ENCODE measurements at places on chromosomes 7 and 10.

- no peak for DNase-seq
Measured at GRCh38 chr7:147670759-147671158, 919.8 kb upstream of the C7orf33 start.

GRCh38 chr7:135189961-135190360 is 19.5 kb upstream of the CYREN start:
- no peak for DNase-seq

DNA sequence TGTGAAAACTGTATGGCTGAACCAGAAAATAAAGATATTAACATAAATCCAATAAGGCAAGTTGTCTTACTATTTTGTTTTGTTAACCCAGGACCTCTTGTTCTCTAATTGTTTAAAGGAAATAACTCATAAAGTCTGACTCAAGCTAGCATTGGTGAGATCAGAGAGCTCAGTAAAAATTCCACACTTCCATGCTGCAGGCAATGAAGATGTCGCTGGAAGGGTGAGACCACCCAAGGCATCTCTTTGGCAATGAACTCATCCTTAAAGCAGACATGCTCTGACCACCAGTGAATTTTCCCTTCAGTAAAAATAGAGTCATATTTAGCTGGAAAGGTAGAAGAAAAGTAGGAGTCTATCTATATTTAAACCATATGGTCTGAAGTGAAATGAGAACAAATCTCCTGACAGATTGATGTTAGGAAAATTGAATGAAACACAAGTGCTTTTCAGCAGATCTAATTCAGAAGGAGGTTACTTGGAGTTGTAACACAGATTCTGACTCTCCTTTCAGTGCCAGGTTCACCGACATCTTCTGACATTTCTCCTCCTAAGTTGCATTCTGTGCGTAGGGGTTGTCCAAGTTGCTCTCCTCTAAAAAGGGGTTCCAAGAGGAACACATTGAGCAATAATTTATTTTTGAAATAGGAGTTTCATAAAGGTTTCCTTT is 32.8 kb upstream of the VIPR2 start:
- DNase-seq: no peak

DNA sequence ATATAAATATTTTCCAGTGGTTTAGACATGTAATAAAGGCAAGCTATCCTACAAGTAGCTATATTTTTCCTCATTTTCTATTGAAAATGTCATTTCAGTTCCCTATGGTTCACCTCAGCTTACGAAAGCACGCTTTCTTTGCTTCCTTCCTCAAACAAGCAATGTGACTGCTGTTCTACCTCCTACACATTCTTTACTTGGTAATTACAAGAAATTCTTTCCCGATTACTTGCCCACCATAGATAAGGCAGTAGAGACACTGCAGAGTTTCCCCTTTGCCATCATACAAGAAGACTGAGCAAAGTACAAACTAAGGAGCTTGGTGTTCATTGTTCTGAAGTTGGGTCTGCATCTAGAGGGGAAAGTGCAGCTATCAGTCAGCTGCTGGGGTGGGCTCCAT is 249.4 kb downstream of the CRPPA start:
- no peak for DNase-seq

DNA sequence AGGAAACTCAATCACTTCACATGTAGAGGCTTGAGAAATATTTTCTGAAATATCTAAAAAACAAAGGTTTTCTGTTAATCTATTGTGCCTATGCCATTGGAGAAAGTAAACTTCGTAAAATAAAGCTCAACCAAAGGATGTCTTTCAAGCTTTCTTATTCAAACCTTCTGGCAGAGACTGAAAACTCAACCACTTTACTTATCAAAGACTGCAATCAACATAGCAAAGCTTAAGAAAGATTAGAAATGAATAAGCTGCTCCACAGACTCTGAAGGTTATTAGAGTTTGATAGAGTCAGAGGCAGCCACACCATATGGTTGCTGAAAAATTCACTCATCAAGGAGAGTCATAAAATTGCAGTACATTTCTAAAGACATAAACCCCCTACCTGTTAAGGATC is 245.8 kb upstream of the MEOX2 start:
- DNase-seq: no peak

- DNase-seq: no peak
Measured at GRCh38 chr10:67852761-67853160, 14.8 kb upstream of the DNAJC12 start.

DNA sequence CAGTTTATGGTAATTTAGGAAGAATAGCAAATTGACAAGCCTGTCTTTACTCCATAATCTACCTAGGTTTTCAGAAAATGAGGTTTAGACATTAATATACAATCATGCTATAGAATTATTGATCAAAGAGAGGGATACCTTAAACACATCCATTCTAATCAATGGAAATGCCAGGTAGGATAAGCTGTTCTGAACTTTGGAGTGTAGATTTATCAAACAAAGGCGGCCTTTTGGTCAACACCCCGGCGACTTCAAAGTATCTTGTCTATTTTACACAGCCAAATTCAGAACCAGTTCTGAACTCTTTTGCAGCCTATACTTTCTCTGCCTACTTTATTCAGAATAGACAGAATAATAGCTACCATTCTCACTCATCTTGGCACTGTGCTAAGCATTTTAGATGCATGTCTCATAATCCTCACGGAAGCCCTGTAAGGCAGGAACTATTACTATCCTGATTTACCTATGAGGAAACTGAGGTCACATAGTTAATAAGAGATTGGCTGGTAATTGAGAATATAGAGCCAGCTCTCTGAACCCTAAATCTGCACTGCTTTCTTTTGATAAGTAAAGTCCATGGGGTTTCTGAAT is 641.9 kb upstream of the LRRTM3 start:
- DNase-seq: no peak

- no peak for DNase-seq
Measured at GRCh38 chr10:13053794-13054462, 46.0 kb upstream of the OPTN start.

GRCh38 chr7:70529914-70530585 is 601.9 kb upstream of the GALNT17 start:
- DNase-seq: no peak

GRCh38 chr10:86661161-86662025 is 6.9 kb upstream of the LDB3 start:
- no peak for DNase-seq

DNA sequence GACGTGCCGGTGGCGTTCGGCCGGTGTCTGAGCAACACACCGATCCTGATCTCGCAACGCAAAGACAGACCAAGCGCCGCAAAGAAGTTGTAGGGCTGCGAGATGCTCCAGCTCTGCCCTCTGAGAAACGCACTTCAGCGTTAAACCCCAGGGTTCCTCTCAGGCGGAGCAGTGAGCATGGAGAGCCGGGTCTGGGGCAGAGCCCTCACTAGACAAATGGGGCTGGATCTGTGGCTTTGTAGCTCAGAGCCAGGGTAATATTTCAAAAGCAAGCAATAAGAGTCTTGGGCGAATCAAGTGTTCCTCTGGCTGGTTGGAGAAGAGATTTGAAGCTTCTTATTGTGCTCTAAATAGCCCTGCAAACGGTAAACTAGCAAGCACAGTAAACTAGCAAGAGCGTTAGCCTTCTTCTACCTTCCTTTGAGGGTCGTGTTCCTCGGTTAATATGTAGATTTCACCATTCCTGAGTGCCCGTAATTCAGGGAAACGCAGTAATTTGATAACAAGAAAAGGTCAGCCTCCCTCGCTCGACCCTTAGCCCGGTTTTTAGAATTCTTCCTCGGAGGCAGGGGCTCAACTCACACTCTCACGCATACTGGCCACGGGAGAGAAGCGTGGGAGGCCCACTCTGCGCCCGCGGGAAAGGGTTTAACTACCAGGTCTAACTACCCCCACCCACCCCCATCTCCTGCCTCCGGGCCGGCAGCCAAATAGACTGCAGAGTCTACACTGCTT is 6.7 kb downstream of the SKAP2 start:
- DNase-seq: no peak

DNA sequence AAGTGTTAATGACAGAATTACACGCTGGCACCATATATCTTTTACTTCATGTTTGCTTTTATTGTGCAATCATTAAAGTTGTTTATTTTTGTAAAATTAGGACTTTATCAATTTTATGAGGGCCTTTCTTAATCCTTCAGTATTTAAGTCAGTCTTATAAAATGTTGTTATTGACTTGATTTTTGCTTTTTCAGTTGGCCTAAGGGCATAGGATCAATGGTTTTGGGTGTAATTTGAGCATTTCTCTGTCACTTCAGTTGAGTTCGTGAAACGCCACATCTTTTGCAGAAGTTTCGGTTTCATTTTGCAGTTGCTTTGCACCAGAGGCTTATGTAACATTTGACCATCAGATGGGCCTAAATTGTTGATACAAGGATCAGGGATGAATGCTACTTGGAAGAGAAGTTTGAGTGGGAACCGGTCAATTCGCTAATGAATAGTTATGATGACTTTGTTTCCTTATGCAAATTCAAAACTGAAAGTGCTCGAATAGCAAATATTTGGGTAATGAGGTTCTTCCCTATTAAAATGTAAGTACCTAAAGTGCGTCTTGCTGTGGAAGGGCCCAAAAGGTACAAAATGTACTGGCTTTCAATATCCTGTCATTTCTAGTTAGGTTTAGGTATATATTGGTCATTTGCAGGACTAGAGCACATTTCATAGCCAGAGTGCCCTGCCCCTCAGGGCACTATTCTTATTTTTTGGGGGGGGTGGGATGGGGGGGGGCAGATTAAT is 340.9 kb downstream of the LRMDA start:
- DNase-seq: no peak

DNA sequence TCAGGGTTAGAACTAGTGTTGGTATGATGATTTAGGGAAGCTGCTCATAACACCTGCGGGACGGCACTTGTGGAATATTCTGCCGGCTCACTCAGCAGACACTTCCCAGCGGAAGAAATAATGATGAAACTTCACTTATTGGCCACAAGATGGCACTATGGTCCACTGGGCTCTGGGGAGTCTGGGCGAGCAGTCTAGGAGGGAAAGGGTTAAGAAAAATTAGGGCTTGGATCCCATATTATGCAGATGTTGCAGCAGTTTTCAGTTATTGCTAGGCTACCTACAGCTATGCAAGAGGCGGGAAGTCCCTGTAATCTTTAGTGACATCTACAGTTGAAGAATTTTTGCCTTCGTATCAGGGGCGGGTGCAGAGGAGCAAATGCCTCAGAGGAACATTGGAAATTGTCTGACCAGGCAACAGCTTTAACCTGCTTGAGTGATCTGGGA is 238.7 kb upstream of the PRSS58 start:
- DNase-seq: peak; percentile 65

- DNase-seq: no peak
Measured at GRCh38 chr7:45225948-45226335, 68.4 kb downstream of the RAMP3 start.

DNA sequence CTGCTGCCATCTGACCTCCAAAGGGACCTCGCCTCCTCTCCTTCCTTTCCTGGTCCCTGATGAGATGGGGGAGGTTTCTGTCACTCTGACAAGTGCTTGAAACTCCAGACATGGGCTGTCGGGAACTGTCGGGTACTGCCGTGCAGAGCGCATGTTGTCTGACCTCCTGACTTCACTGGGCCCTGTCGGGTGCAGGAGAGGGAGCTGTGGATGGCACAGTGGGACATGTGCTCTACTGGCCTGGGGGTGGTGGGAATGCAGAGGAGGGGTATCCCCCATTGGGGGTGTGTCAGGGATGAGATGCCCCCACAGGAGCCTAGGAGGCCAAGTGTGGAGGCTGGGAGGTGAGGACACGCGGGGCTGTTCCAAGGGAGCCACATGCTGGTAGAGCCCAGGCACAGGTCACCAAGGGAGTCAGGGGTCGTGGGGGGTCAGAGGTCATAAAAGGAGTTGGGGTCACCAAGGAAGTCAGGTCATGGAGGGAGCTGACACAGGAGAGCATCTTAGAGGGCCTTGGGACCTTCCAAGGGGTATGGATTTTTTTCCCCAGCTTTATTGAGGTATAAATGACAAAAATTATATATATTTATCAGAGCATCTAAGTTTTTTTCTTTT is 30.9 kb downstream of the TMEM120A start:
- no peak for DNase-seq

DNA sequence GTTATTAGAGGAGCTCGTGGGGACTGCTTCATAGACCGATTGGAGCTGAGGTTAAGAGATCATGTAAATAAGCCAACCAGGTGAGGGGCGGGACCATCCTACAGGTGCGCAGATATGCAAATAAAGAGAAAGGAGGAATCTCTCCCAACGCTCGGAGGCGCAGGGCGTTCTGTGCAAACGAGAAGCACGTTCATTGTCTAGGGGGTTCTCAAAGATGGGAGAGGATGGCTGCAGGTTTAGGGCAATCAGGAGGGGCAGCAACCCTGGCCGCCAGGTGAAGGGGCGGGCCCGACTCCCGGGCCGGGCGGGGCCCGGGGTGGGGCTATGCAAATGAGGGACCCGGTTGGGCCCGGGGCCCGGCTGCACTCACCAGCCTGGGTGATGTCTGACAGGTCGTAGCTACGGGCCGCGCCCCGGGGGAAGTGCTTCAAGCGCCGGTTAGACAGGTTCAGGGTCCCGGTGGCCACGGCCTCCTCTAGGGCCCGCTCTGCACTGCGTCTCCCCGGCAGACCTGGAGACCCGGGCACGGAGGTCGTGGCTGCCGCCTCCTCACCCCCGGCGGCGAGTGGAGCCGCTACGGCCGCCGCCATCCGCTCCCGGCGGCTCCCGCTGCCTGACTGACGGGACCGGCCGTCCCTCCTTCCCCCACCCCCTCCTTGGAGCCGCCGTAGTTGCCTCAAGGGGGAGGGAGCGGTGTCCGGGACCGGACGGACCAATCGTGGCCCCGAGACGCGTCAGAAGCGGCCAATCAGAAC is at the start of gene LRCH4:
Gene LRCH4 (minus strand): TSS at position 619 of the 755 bp plus-strand sequence. CDS start 29 bp downstream, at position 590.
- no peak for DNase-seq

- no peak for DNase-seq
Measured at GRCh38 chr10:112369495-112370423, 4.2 kb upstream of the ACSL5 start.

- no peak for DNase-seq
Measured at GRCh38 chr10:71255550-71255807, 43.1 kb downstream of the UNC5B start.

- no peak for DNase-seq
Measured at GRCh38 chr7:45267262-45267661, 109.7 kb downstream of the RAMP3 start.

- no peak for DNase-seq
Measured at GRCh38 chr10:4057021-4057420, 272.0 kb upstream of the KLF6 start.

- no peak for DNase-seq
Measured at GRCh38 chr7:135731-136645, 56.4 kb upstream of the FAM20C start.

- no peak for DNase-seq
Measured at GRCh38 chr10:127948791-127949190, 41.9 kb downstream of the PTPRE start.

GRCh38 chr7:16989811-16990413 is 108.1 kb upstream of the AGR3 start:
- no peak for DNase-seq

Measured in RKO (cell line).